ENCODE measurements at places on chromosomes 2 and 18.

- DNase-seq, result no peak
Observed at GRCh38 chr18:30160124-30160523, 882.4 kb downstream of the DSC3 start.

GRCh38 chr2:135202751-135203150 lies 150.7 kb downstream of the RAB3GAP1 start:
- no peak for DNase-seq

DNA sequence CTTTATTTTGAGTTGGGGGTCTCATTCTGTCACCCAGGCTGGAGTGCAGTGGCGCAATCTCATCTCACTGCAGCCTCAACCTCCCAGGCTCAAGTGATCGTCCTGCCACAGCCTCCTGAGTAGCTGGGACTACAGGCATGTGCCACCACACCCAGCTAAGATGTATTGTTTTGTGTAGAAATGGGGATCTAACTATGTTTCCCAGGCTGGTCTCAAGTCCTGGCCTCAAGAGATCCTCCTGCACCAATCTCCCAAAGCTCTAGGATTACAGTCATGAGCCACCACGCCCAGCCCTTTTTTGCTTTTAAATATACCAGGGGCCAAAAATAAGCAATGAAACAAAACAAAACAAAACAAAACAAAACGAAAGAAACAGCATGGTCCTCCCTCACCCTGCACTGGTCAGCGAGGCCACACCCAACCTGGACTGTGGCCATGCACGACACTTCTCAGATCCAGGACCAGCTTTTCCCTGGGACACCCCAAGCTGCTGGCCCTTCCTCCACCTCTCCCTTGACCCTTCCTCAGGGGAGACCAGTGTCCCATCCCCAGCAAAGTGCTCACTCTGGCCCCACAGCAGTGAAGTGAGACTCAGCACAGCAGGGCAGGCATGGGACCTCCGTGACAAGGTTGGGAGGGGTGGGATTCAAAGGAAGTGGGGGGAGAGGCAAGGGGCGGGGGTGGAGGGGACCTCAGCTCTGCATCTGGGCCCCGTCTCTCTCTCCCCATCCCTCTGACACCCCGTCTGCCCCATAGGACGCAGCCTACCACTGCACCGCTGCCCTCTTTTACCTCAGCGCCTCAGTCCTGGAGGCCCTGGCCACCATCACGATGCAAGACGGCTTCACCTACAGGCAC lies 23.5 kb downstream of the MAL start:
- DNase-seq, result no peak

DNA sequence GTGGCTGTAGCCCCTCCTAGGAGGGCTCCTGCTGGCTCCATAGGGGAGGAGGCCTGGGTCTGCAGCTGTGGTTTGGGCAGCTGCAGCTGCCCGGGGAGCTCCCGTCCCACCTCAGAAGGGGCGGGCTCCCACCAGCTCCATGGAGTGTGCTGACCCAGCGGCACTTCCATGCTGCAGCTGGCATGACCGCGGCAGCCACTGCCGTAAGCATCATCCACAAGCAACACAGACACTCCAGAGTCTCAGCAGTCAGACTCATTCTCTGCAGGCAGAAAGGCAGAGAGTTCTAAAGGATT lies 660.1 kb upstream of the RAB6C start:
- no peak for DNase-seq

GRCh38 chr2:190052307-190052706 lies 10.2 kb downstream of the MSTN start:
- DNase-seq, result no peak

DNA sequence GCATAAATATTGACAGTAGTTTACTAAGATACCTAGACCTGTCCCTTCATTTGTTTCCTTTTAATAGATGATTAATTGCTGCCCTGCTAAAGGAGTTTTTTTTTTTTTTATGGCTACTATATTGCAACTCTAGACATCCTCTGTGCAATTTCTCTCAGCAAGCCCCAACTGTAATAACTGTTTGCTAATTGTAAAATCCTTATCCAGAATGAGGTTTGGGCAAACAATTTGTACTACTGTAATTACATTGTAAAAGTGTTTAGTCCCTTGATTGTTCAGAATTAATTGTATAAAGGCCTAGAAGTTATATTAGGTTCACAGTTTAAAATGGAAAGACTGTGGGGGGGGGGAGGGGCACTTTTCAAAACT lies 3.7 kb upstream of the MEIS1 start:
- no peak for DNase-seq

DNA sequence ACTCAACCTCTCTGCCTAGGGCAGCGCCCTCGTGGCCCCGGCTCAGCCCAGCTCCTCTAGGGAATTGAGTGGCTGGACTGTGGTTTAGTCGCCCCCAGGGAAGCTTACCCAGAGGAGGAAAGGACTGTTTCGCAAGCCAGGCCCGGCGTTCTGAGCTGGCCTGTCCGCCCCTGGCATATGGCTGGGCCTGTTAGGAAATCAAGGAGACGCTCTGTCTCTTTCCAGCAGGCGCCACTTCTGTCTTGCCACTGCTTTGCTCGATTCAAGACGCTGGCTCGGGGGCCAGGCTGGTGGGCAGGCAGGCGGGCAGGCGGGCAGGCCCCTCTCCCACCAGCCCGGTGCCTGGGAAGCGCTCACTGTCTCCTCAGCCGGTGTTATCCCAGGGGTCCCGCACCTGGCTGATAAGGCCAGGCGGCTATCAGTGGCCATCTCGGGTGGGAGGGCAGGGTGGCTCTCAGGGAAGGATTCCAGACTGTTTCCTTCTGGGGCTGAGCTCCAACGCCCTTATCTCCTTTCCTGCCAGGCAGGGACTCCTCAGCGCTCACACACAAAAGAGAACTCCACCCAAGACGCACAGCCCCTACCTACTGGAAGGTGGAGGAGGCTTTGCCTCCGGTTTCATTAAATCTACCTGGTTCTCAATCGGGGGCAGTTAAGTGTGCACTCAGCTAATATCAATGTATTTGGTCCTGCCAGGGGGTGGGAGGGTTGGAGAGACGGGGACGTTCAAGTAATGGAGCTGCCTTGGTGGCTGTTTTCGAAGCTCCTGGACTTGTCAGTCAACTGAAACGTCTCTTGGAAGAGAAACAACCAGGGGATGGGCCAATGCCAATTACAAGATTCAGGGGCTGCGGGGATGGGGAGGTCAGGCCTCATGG lies 109.1 kb downstream of the SMAD7 start:
- DNase-seq, result no peak

DNA sequence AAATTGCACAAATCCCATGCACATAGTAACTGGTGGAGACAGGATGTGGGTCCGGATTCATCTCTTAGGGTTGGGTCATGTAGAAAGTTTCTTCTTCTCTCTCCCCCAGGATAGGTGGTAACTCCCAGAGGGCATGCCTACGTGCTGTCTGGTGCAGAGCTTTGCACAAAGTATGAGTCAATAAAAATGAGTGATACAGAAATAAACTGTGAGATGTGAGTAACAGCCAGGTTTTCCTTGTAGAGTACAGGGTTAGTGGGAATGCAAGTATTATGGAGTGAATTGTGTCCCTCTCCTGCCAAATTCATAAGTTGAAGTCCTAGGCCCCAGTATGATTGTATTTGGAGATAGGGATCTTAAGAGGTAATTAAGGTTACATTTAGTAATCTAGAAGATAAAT lies 289.4 kb downstream of the ALK start:
- no peak for DNase-seq

- DNase-seq, result no peak
Observed at GRCh38 chr2:197309691-197310231, 819 bp downstream of the ANKRD44 start.

All from stimulated activated naive CD4-positive, alpha-beta T cell (primary cell).